ENCODE measurements at places on chromosomes 11 and 22.

DNA sequence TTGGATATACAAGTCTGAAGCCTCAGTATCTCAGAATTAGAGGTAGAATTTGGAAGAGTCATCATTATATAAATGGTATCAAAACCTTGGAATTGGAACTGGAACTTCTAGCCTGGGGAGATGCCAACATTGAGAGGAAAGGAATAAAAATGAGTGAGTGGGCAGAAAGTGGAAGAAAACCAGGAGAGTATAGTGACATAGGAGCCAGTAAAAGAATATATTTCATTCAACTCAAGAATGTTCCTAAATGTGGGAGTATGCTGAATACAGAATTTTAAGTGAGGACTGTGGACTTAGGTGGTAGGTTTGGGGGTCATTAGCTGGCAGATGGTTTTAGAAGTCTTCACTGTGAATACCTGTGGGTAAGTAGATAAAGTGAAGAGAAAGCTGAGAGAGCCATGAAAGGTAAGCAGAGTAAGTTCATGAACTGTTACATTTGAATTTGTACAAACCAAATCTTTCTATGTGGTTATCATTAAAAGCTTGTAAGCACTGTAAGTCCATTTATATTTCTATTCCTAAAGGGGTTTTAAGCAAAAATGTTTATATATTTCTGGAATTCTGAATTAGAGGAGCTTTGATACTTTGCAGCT, 60.2 kb downstream of the PDHX start:
- DNase-seq, result no peak

- DNase-seq, result no peak
These were observed 6.2 kb upstream of the NEAT1 start for GRCh38 chr11:65416341-65416824.

DNA sequence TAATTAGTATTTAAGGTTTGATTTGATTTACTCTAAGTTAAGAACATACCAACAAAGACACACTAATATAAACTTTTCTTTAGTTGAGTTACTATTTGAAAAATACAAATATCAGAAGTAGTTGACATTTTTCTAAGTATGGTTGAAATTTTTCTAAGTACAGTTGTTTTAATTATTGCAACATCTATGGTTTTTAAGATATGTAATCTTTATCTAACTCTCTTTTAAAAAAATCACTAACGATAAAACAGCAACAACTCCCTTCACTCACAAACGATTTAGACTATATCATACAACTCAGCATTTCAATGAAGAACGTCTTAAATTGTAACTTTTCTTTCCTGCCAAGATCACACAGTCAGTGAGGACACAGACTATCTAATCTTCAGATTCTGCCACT, 2.0 kb downstream of the C2CD3 start:
- DNase-seq, result no peak

DNA sequence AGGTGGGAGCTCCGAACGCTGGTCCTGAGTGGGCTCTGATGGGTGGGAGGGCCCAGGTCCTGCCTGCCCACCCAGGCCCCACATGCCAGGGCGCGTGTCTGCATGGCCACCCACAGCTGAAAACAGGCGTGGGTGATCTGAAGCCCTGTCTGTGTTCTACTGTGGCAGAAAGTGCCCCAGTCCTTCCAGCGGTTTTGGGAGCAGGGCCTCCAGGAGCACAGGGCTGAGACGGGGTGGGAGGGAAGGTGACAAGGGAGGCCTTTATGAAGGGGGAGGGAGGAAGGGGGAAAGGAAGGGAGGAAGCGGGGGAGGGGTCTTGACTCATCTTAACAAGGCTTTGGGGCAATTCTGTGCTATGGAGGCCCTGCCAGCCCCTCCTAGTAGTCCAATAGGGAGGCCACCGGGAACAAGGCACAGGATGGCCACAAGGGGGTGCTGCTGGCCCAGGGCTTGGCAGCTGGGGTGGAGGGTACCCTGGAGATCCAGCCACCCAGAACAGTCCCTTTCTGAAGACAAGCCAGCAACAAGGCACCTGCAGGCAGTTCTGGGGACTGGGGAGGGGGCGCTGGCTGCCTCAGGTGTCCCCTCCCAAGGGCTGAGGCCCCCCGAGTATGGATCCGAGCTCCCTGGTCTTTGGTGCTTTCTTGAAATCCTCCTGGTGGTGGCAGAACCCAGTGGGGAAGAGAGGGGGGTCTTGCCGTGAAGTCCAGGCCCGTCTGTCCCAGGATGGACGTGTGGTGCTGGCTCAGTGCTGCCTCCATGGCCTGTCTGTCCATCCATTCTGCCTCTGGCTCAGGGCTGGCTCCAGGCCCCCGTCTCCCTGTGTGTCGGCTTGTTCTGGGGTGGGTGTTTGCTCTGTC, 6.3 kb upstream of the FADS3 start:
- DNase-seq, result no peak

DNA sequence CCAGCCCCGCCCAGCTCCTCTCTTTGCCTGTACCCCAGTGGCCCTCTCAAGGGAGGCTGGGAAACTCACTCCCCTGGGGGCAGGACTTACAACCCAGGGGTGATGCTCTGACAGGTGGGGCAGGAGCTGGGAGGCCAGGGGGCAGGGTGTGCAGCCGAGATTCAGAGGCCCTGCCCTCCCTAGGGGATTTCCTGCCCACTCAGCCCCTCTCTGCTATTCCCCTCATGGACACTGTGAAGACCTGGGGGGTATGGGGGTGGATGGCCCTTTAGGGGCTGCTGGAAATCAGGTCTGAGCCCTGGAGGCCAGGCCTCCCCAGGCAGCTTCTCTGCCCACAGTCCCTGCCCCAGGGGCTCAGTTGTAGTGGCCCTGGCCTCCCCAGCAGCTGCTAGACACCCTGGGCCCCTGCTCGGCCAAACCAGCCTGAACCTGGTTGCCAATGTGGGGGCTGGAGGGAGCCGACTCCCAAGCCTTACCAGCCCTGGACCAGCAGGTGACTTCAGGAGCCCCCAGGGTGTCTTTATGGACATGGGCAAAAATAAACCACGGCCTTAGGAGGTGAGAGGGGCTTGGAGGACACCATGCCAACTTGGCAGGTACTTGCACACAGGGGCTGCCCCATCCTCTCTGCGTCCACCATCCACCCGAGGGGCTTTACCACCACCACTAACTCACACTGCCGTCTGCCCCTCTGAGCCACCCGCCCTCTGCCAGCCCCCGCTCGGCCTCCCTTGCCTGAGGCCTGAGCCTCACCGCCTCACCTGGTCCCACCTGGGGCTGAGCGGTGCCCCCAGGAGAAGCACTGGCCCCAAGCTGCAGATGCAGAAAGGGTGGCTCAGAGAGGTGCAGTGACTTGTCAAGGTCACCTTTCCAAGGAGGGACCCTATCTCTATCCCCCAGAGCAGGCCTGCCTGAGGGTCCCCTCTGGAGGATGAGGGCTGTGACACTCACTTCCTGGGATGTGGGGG, 2.8 kb upstream of the PHLDA2 start:
- no peak for DNase-seq

DNA sequence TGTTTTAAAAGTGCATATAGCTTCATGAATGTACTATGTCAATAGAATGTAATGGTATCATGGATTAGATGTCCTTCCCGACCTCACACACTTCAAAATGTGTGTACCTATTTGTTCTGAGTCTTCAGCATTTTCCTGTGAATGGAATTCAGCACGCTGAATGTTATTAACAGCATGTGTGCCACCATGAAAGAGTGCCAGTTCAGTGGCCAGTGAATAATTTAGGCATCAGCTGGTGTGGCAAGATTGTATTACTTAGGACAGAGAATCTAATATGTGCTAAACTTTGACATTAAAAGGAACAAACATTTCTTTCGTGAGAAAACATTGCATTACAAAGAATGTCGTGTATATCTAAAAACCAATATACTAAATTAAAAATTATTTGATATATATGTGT, 46.4 kb downstream of the HIPK3 start:
- no peak for DNase-seq

DNA sequence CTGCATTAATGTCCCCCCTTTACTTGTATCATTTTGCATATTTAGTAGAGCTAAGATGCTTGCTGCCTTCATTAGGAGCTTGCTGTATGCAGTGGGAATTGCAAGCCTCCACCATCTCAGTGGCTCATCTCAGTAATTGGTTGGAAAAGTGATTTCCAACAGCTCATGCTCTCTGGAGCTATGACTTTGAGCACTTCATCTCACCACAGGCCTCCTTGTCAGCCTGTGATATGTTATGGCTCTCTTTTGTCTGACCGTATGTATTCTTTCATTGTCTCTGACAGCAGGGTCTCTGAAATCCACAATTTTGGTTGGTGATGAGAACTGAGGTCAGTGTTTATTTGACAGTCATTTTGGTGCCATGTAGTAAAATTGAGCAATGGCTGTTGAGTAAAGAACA, 345.1 kb downstream of the FAT3 start:
- DNase-seq, result no peak

DNA sequence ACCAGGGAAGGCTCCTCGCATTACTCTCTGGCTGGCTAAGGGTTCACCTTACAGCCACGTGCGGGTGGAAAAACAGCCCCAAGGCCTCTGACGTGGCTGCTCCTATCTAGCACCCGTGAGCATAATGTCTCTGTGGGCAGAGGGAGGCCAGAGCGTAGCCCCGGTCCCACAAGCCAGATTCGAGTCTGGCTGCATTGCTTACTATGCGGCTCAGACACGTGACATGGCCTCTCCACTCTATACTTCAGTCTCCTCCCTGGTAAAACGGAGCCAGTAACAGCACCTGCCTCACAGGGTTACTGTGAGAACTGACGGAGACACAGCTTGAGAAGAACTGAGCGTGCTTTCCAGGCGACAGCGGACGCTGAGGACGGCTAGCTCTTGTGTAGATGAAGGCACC, 105.8 kb upstream of the BID start:
- DNase-seq, result no peak

DNA sequence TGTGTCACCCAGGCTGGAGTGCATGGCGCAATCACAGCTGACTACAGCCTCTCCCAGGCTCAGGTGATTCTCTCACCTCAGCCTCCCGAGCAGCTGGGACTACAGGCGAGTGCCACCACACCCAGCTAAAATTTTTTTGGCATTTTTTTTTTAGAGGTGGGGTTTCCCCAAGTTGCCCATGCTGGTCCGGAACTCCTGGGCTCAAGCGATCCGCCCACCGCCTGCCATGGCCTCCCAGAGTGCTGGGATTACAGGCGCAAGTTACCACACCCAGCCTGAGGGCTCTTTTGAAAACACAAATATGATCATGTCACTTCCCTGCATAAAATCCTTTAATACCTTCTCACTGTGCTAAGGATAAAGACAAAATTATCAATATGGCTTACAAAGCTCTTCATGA, 88.1 kb downstream of the MAML2 start:
- DNase-seq, result no peak

GRCh38 chr11:1820463-1821325, 14.1 kb upstream of the SYT8 start:
- DNase-seq, result no peak

DNA sequence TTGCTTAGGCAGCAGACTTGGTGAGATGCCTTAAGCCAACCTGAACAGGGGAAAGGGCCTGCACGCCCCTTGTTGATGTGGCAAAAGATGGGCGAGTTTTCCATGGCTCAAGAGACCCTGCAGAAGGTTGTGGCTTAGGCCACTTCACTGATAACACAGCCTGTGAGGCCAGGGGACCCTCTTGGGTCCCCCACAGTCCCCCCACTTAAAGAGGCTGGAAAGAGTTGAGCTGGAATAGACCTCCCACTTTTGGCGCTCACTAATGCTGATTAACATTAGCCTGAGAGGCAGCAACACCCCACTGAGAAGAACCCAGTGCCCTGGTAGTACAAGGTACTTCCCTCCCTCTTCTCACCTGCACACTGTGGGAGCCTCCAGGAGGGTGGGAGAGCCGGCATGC, 107.5 kb downstream of the TRIM29 start:
- DNase-seq, result no peak

DNA sequence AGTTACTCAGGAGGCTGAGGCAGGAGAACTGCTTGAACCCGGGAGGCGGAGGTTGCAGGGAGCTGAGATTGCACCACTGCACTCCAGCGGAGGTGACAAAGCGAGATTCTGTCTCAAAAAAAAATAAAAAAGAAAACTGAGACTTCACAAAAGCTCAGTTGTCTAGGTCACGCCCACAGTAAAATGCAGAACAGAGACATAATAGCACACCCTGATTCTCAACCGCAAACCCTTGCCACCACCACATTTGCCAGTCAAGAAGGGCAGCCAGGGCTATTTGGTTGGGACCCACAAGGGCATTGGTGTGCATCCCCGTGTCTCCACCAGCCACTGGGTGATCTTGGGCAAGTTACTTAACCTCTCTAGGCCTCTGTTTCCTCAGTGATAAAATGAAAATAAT, 25.4 kb downstream of the CREB3L1 start:
- no peak for DNase-seq

DNA sequence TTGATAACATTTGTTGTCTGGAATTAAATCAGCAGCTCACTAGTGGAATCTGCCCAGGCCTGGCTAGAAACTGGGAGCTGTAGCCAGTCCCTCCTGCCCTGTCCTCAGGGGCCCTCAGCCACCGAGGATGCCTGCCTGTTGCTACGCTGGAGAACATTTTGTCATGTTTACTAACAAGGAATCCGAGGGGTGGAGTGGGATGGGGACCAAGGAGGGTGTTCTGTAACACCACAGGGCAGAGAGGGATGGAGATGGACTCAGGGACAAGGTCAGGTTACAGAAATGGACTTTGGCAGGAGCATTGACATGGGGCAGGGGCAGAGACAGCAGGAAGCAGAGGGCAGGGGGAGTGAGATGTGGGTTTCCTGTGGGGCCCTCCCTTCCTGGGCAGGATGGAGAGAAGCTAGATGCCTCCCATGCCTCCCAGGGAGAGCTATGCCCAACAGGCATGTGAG, 45.8 kb upstream of the AMPD3 start:
- DNase-seq, result no peak

DNA sequence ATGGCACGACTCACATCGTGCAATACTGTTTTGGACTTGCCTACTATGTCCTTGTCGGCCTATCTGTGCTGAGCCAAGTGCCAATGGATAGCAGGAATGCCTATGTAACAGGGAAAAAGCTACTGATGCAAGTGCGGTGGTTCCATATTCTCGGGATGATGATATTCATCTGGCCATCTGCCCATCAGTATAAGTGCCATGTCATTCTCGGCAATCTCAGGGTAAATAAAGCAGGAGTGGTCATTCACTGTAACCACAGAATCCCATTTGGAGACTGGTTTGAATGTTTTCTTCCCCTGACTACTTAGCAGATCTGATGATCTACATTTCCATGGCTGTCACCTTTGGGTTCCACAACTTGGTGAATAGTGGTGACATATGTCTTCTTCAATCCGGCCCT, 20.1 kb downstream of the OOSP3 start:
- no peak for DNase-seq

GRCh38 chr11:69293819-69294505, at the start of gene MYEOV:
TSS of gene MYEOV (plus strand) at chr11:69294155. CDS start at chr11:69295355, 1,200 bp downstream.
- no peak for DNase-seq

DNA sequence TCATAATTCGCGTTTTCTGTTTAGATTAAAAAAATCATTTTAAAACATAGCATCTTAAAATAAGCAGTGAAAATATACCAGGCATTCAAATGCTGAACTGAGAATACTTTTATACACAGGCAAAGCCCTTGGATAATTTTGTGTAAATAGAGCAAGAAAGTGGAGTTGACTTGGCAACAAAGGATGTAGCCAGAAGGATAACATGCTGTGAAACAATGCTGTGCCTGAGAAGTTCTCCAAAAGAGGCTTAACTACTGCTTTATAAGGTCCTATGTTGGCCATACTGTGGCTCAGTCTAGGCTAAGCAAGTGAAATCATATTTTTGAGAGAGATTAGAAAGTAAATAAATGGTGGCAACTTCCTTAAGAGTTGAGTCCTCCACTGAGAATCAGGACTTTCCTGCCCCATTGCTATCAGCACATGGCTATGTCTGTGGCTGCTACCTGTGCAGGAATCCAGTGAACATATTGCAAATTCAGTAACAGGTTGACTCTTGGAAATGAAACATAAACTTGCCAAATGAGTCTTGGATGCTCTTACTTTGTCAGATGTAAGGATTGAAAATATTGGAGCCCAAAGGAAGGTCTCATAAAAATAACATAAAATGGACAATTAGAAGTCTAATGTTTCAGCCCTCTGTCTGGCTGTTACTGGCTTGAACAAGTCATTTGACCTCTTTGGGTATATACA, 448.9 kb downstream of the LRRC4C start:
- DNase-seq, result no peak
